ENCODE measurements at places on chromosomes 4 and X.
A peak's percentile ranks its signal among the peaks of the same experiment; 100 is the strongest.

DNA sequence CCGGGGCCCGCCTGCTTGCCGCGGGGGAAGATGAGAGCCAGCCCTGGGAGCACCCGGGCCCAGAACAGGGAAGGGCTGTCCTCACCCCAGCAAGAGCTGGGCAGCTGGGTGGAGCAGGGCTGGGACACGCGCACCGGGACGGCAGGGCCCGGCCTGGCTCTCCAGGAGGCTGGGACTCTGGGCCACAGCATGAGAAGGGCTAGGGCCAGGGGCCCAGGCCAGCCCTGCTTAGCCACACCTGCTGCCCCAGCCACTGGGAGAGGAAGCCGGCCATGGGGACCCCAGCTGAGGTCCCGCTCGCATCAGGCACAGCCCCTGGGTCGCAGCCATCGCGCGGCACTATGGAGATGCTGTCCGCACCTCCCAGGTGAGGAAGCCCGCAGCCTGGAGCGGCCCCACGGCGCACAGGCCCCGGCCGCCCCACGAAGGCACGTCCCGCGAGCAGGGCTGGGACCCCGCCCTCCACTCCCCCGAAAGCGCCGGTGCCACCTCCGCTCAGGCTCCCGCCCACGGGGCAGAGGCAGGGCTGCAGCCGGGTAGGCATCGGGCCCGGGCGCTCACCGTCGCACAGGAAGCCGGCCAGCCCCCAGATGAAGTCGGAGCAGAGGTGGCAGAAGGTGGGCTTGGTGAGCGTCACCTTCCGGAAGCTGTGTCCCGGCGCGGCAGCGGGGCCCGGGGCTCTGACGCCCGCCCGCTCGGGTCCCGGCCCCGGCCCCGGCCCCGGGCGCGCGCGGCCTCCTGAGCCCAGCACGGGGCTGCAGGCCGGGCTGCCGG lies 531 bp downstream of the DGKQ start:
- no peak for DNase-seq

- DNase-seq = no peak
These were observed 150.4 kb downstream of the SOWAHB start for GRCh38 chr4:76747563-76747962.

GRCh38 chr4:6118201-6118600 lies 82.1 kb downstream of the JAKMIP1 start:
- no peak for DNase-seq

DNA sequence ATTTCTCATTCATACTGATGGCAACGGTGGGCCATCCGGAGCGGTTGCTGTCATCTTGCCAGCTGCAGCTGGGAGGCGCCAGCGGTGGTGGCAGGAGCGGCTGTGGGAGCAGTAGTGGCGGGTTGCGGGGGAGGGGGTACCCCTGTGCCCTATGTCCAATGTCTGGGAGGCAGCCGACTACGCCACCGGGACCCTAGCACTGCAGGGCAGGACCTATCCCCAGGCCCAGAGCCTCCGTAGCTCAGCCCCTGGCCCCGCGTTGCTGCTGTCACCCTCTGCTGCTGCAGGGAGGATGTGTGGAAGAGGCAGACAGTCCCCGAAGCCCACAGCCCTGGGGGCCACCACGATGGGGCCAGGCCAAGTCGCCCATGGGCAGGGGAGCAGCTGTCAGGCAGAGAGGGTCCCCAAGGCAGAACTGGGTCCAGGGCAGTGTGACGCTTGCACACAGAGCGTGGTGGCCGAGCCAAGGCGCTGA lies 10.0 kb upstream of the SPP1 start:
- no peak for DNase-seq

GRCh38 chrX:19857131-19857530 lies 30.3 kb downstream of the SH3KBP1 start:
- no peak for DNase-seq

DNA sequence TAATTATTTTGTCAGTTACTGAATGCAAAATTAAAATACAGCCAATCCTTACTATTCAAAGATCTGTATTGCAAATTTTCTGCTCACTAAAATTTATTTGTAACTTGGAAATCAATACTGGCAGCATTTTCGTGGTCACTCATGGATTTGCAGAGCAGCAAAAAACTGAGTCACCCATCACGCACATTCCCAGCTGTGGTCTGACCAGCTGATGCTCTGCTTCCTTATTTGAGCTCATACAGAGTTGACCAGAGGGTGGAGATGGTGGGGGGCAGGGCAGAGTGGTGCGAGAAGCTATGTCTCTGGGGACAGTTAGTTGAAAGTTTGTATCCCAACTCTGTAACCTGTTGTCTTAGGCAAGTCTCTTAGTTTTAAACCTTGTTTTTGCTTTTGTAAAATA lies 214.8 kb downstream of the SPCS3 start:
- peak; percentile 53 for DNase-seq

DNA sequence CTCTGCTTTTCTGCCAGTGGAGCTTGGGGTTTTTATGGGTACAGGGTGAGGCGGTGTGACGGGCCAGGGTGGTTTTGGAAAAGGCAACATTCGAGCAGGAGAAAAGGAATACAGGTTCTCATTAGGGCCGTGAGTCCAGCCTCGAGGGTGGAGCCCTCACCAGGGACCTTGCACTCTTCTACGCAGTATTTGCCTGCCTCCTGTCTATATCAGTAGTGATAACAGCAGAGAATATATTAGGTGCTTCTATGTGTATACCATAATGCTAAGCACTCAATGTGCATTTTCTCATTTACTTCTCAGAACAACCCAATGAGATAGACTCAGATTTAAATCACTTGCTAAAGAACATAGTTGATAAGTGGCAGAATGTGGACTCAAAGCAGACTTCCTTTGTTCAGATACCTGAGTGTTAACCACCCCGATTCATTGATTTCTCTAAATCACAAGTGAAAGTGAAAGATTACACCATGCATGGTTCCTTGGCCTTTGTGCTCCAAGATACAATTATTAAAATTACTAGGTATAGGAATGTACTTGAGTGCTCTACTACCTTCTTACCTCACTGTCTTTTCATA lies 403.9 kb downstream of the PCDH7 start:
- no peak for DNase-seq

DNA sequence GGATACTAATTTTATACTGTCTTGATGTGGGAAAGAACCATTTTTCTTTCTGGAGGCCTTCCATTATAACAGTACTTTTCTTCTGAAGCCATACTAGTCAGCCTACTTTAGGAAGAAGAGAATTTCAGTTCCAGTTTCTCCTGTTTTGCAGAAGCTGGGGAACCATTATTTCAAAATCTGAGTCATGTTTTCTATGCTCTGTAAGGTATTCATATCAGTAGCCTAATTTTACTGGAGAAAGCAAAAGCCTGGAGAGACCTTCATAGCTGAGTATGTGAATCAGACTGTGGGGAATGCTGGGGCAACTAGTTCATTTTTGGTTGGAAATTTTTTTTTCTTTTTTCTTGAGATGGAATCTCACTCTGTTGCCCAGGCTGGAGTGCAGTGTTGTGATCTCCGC lies 22.4 kb downstream of the AFF1 start:
- DNase-seq = no peak

DNA sequence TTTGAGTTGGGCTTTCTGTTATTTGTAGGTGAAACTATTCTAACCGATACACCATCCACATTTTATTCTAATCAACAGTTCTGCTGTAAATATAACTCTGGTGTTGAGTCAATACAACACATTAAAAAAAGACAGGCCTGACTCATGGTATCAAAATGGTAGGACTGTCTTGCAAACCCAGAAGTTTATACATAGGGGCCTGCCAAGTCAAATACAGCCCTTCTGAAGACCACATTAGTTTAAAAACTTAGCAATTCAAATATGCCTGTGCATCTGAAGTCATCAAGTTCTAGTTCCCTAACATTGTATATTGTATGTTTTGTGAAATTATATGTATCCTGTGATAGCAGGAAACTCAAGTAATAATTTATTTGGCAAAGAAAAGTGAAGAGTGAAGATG lies 24.4 kb upstream of the PDE5A start:
- no peak for DNase-seq

DNA sequence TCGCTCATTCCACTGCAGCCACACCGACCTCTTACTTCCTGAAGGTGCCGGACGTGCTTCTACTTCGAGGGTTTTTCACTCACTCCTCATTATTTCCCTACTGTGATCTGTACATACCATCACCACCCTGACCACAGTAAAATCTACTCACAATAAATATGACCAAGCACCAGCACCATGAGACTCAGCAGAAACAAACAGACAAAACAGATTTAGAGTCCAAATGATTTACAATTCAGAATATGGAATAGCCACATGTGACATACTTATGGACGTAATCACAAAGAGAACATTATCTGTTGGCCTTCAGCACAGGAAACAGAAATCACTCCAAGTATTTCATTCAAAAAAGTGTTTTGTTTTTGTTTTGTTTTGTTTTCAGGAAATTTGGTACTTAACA lies 16.1 kb upstream of the KLB start:
- no peak for DNase-seq

GRCh38 chr4:88188738-88189417 lies 30.4 kb upstream of the ABCG2 start:
- no peak for DNase-seq

DNA sequence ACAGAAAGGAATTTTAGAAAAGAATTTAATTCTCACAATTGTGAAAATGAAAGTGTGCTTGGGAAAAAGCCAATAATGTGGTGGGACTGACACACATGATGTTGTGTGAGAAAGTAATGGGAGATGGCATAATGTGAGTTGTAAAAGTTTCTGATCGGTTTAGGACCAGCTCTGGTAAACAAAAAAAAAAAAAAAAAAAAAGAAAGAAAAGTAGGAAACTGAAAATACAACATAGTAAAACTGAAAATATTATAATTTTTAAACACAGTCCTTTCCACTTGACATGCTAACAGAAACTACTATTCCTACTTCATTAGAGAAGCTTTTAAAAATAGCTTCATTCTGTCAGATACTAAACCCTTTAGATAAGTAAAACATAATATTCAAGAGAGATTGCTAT lies 28.2 kb downstream of the RAP1GDS1 start:
- DNase-seq = no peak

DNA sequence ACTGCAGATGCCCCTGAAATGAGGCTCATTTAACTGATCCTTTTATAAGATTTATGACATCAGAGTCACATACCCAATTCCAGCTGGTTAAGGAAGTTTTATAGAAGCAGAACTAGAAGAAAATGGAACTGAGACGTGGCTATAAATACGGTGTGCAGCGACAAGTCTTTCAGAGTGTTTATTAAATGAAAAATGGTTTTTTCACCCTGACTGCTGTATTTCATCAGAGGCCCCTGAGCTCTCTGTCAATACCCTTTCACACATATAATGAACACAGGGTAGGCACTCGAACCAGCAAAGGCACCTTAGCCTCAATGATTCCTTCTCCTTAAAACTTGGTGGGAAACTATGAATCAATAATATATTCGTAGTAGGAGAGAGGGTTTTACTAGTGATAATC lies 380.8 kb upstream of the ANXA10 start:
- DNase-seq = no peak

- DNase-seq = no peak
These were observed 202.0 kb downstream of the APBB2 start for GRCh38 chr4:41012293-41012692.

DNA sequence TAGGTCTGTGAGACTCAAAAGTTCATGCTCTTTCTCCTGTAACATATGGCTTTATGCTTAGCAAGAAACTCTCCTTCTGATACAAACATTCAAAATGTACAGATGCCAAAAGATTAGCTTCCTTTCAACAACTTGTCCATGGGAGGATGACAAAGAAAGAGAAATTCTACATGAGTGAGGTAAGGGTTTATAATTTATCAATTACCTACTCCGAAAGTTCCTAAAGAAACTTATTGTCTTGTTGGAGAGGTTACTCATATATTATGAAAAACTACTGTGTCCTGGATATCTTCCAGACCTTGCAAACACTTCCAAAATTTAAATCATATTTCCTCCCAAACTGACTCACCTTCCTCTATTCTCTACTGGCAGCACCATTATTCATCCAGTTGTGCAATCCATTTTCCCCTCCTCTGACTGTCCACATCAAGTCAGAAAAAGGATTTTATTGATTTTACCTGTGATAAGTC lies 65.1 kb downstream of the ENPEP start:
- peak; percentile 43 for DNase-seq

- DNase-seq = no peak
These were observed 6.4 kb upstream of the GSX2 start for GRCh38 chr4:54093324-54094240.

- no peak for DNase-seq
These were observed 15.6 kb upstream of the BBS12 start for GRCh38 chr4:122716825-122717448.

DNA sequence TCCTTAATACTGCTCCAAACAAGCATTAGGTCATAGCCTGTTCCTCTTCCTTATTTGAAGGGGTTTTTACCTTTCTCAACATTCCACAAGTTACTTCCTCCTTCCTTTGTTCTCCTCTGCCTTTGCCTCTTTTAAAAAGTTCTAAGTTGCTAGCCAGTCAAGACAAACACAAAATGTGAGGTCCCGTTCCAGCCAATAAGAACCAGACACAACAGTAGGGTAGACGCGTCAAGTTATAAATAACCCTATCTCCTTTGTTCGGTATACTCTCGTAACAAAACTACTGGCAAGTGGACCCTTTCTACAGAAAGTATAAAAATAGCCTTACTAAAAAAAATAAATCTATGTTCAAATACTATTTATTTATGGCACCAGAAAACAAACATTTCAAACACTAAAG lies 6.3 kb upstream of the ACE2 start:
- DNase-seq = no peak

- DNase-seq = no peak
These were observed 17.7 kb downstream of the SPON2 start for GRCh38 chr4:1154523-1155182.

DNA sequence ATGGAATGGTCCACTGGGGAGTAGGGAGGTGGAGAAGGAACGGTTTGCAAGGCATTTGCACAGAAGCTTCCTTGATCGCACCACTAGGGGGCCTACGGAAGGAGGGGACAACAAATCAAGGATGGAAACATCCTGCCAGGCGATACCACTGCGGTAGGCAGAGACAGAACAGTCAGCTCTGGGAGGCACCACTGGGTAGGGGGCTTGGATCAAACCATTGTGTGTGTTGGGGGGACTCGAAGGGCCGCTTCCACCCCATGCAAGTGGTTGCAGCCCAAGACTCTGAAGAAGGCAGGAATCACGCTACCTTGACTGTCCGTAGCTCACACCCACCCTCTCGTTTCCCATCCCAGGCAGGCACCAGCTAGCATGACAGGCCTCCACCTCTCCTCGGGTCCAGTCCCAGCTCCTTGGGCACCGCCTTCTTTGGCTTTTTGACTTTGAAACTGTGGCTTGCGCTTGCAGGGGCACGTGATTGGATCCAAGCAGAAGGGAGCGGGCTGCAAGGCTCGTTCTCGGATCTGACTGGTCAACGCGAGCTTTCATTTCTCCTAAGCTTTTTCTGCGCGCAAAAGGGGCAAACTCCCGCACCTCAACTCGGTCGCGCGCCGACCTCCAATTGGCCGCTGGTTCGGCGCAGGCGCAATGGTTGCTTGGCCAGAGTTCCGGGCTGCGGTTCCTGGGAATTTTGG lies 28.4 kb downstream of the GAGE1 start:
- no peak for DNase-seq
